Activated CD8-positive, alpha-beta memory T cell treated with anti-CD3 and anti-CD28 coated beads for 1 hour (primary cell): ENCODE measurements at places on chromosomes 2 and 18.

DNA sequence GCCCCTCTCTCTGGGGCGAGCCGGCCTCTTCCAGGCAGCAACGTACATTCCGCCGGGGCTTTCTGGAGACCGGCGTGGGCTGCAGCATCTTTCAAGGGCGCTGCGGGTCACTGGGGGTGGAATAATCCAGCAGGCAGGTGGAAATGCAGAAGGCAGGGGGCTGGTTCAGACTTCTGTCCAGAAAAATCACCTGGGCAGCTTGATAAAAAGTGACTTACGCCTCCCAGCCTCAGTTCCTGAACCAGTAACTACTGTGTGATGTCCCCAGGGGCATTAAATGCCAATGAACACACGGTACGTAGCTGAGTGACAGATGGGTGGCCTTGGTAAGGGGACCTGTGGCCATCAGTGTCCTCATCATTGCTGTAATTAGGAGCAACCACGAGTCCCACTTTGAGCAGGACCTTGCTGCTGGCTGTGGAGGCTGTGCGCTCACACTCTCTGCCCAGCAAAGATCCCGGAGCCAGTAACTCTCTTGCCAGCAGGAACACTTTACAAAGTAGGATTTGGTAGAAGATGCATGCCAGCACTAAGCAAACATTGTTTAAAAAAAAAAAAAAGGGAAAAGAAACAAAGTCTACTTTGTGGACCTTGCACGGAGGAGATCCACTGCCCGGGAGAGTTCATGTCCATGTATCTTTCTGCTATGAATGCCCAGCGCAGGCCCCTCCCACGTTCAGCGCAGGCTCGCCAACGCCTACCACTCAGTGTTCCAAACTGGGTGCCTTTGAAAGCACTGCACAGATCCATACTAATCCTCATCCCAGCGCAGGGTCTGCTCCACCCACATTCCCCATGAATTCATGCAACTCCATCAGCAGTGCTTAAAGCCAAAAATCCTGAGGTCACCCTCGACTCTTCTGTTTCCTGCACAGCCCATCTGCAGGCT lies 177.3 kb downstream of the HDAC4 start:
- DNase-seq = no peak

DNA sequence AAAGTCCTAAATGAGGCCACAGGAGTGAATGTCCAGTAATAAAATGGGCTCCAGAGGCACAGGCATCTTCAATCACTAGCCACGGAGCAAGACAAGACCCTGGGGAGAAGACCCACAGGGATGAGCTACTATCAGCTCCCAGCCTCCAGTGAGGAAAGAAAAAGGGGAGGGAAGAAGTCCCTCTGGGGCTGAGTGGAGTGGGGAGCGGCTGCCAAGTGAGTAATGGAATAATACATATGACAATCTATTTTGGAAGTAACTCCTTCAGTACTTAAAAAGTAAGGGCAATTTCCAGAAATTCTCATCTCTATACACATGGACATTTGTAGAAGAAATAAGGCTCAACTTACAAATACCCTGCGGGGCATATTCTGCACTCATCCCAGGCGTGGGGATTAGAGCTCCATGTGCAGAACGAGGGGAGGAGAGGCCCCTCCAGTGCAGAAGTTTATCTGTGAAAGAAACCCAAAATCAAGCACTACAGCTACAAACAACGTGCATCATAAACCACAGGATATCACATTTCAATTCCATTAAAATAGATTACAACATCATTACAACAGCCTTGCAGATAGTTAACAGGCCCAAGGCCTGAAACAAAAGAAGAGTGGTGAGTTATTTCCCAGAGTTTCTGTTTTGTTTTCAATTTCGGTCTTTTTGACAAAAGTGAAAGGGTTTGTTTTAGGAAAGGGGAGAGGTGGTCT lies 84.9 kb downstream of the BCL11A start:
- no peak for DNase-seq

DNA sequence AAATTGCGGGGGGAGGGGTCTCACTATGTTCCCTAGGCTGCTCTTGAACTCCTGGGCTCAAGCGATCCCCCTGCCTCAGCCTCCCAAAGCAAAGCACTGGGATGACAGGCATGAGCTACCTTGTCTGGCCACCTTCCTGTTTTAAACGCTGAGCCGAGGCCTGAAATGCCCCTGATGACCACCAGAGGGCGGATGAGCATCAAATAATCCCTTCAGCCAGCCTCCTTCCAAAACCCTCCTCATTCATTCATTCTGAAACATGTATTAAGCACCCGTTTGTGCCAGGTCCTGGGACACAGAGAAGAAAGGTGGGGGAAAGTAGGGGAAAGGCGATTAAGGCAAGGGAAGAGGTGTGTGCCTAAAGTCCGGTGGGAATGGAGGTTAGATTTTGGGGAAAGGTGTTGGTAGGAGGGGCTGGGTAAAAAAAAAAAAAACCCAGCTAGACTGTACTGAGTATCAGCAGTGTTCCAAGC lies 30.7 kb upstream of the PTMA start:
- peak; percentile 57 for DNase-seq

DNA sequence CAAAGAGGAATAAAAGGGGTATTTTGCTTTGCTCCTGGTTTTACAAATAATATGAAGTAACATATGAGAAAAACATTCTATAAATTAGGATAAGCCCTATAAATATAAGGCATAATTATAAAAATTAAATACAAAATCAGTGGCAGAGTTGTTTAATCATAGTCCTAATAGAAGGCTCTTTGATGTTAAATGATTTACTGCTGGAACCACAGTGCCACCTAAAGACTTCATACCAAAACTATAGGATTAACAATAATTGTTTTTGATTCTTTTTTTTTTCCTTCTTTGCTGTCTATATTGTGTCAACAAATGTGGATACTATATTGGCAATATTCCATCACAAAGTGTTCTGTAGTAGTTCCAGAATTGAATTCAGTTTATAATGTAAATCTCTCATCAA lies 837.7 kb upstream of the SLC39A10 start:
- DNase-seq = no peak

DNA sequence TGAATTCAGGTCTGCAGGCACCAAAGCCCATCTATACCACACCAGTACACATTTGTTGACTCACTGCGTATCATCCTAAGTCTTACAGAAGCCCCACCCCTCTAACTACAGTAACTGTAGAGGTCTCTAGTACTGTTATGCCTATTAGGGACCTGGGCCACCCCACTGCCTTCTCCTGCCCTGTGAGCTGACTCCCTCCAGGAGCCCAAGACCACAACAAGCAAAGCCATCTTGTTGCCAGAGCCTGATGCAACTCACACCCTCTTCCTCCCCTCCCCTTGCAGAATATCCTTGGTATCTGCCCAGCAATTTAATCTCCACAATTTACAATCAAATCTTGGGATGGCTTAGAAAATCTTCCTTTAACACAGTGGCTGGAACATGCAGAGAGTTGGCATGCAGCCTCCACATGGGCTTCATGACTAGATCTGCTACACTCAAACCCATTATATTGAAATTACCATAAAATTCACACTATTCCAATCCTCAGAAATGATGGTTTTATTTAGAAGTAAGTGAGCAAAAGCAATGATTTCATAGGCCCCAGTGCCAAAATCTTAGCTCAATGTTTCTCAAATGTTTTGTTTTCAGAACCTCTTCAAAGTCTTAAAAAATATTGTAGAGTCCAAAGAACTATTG lies 17.7 kb upstream of the CYP1B1 start:
- no peak for DNase-seq

GRCh38 chr2:229301237-229301636 lies 30.1 kb upstream of the PID1 start:
- DNase-seq = no peak

- no peak for DNase-seq
These were observed 118.3 kb upstream of the DSEL start for GRCh38 chr18:67634631-67635338.

- no peak for DNase-seq
These were observed 14.4 kb upstream of the SMIM21 start for GRCh38 chr18:75441896-75442295.

- no peak for DNase-seq
These were observed 610.5 kb upstream of the FANCL start for GRCh38 chr2:58851598-58851997.

DNA sequence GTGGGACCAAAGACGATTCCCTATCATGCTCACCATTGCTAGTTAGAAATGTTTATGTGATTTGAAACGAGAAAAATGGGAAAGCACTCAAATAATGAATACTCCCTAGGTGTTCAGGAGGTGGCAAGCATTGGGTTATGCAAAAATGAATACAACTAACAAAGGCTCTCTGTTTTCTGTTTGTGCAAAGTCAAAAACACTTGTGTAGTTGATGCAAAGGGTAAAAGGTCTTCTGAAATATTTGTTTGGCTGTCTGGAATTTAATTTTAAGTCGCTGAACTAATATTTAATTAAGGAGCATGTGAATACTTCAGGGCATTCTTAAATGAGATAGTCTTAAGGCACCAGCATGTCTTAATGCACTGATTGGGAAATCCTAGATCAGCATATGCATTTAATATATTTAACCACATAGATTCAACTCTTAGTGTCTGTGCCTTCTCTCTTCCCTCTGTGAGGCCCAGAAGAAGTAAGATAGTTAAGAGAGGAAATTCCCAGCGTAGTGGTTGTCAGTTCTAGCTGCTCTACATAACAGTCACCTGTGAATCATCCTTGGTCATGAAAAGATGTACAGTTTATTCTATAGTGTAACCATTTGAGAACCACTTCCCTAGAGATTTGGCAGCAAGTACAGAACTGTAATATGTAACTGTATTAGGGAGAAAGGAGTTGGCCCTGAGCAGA lies 111.9 kb downstream of the EPC2 start:
- no peak for DNase-seq

DNA sequence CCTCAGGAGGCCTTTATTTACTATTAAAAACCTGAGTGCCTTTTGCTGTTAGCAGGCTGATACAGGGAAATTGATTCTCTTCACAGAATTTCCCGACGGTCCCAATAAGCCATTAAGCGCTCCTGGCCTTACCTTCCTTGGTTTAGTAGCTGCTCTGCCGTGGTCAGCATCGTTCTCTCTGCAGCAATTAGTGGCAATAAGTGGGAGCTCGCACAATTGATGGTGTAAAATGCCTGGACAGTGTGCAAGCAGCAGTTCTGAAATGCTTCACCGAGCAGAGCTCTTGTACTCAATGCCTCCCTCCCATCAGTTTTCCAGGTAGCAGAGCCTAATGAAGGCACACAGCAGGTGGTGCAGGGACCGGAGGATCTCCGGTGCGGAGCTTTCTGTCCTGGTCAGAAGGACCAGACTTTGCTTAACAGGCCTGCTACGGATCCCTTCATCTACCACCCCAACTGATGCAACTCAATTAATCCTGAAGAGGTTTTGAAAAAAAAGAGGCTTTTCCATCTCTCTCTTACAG lies 1.1 kb upstream of the LINC00305 start:
- no peak for DNase-seq

DNA sequence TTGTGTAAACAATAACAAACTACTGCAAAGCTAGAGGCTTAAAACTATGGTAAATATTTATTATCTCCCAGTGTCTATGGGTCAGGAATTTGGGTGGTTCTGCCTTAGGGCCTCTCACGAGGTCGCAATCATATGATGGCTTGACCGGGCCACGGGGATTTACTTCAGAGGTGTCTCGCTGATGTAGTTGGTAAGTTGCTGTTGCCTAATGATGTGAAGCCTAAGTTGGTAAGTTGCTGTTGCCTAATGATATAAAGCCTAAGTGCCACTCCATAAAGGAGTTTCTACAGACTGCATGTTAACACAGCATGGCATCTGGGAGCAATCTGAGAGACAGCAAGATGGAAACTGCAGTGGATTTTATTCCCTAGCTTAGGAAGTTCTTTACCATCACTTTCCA lies 35.8 kb downstream of the FMNL2 start:
- DNase-seq = no peak

DNA sequence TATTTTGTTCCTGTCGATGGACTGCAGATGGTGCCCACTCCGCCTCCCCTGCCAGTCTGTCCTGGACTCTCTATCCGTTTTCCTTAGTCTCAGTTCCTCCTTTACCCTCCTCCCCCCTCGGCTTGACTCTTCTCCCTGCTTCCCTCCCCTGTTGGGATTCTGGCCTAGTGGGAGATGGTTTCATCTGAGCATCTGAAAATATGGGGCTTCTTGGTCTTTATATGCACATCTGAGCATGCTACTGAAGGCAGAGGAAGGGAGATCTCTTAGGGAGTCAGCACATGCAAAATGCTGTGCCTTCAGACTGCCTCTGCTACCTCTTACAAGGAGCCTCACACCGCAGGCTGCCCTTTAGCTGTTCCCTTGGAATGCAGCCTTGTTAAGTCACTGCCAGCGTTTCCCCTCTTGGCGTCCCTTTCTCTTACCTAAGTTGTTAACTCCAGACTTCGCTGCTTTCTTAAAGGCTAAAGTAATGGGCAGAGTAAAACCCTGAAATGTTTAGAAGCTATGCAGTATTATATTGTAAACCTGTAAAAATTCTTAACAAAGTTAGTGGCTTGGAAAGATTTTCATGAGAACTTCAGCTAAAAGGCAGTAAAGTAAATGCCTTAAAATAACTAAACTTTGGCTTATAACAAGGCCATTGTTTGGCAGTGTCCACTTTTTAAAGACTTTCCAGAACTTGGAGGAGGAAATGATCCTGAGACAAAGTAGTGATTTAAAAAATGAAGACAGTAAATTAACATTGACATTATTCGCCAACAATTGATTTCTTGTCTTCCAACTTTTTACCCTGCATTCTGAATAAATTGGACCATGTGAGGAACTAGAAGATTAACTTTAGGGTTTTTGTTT lies 49.8 kb downstream of the LDLRAD4 start:
- DNase-seq = no peak

DNA sequence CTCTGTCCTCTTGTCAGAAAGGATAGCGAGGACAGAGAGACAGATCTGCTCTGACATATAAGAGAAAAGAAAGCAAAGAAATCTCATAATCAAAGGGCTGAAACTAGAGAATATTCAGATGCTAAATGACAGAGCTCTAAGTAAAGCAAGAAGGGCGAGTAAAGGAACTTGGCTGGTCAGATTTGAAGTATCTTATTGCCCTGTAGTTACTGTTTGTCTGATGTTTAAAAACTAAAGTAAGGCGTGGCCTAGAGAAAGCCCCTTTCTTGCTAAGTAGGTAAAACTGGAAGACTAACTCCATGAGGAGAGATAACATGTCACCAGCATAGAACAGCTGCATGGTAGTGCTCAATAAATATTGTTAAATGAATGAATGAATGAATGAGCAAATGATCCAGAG lies 70.0 kb downstream of the CRACDL start:
- no peak for DNase-seq

DNA sequence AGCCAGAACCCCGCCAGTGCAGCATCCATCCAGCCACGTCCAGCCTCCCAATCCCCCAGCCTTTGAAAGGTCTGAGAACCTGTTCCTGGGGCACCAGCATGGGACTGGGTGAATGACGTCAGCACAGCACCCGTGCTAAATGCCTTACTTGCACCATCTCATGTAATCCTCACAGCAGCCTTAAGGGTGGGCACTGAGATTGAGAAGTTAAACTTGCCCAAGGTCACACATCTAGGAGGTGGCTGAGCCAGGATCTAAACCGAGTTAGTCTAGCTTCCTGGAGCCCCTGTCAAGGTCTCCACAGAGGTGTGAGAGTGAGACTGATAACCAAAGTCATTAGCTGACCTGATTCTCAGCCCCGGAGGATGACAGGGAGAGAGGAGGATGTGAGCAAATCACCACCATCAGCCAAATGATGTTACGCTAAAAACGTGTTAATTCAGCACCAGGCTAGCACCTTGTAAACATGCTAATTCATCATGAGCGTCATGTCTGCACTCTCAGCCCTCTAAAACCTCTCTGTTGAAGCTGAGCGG lies 4.6 kb downstream of the CD8A start:
- no peak for DNase-seq

- no peak for DNase-seq
These were observed 323.7 kb downstream of the LPIN1 start for GRCh38 chr2:12070153-12070552.
